ENCODE measurements at places on chromosomes 4 and X.

- DNase-seq: no peak
These were observed 15.4 kb downstream of the SNX12 start for GRCh38 chrX:71052721-71053120.

GRCh38 chr4:106530024-106530361 is 161.4 kb upstream of the GIMD1 start:
- no peak for DNase-seq

- DNase-seq: no peak
These were observed 89.9 kb downstream of the REPS2 start for GRCh38 chrX:17036171-17036961.

GRCh38 chr4:52635130-52635529 is 24.0 kb downstream of the USP46 start:
- no peak for DNase-seq

GRCh38 chr4:140255927-140256326 is 101.9 kb upstream of the MAML3 start:
- no peak for DNase-seq

DNA sequence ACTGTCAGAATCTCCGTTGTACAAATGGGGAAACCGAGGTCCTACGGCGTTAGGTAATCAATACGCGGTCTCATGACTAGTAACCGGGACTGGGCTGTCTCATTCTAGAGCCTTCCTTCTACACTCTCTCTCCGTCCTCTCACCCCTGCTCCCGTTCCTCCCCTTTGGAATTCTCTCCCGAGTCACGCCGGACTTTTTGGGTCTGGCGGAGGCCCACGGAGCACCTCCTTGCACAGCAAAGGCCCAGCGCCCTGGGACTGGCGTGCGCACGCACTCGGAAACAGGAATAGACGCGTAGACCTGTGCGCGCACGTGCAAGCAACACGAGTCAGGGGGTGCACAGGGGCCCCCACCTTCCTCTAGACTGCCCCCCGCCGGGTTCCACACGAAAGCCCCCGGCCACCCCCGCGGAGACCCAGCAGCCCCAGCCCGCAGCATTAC is 361 bp downstream of the QDPR start:
- peak; percentile 9 for DNase-seq

DNA sequence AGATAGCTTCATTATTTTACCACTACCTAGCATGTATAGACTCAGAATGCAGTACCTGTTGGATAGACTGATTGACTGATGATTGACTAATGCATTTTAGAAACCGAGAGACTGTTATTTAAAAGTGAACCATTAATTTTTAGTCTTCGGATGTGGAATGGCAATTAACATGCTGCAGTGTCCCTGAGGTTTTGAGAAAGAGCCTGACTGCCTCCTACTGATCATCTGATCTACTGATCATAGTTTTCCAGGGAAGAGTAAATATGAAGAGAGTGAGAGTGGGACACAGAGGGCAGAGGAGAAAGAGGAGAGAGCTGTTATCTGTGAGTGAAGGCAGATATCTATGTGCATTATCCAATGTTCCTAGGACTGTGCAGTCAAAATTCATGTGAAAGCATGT is 764.7 kb downstream of the TRIML1 start:
- no peak for DNase-seq

GRCh38 chr4:144820728-144821085 is 174.8 kb downstream of the HHIP start:
- DNase-seq: no peak

DNA sequence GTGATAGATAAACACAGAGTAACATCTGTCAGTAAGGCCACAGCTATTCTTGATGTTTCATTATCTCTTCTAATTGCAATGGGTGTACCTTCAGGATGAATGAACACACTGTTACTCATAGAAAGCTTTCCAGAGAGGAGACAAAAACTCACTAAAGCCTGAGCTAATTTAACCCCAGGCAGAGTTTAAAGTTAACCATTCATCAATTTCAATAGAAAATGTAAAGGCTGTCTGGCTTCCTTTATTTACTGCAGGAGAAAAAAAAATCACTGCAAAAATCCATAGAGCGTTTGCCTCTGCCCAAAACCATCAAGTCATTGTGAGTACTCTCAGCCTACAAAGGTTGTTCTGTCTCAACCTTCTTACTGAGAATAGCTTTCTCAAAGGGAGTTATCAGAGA is 376.9 kb downstream of the PPP4R3C start:
- DNase-seq: no peak

DNA sequence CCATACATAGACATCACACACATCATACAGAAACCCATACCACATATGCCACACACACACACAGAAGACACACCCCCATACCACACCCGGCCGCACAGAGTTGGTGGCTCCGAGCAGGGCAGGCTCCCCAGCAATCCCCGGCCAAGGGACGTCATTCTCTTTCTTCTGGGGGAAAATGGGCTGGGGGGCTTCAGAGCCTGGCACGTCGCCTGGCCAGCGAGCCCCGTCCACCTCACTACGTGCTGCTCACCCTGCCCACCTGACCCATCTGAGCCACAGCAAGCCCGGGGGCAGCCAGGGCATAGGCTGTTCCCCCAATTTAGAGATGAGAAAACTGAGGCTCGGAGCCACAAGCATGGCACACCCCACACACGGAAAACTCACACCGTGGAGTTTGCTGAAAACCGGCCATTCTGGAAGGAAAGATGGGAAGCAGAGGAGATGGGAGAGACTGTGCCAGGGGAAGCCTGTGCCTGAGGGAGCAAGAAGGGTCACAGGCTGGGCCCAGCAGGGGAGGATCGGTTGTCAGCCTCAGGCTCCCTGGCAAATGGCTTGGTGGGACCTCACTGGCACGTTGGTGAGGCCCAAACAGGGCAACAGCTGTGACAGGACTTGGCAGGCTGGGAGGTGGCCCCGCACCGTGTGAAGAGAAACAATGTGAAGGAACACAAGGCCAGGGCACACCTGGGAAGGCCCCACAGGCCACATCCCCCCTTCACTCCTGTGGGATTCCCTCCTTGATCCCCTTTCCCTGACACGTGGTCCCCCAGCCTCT is 73.2 kb downstream of the JAKMIP1 start:
- DNase-seq: no peak

- DNase-seq: no peak
These were observed 21.7 kb upstream of the CXCR3 start for GRCh38 chrX:71640002-71640401.

GRCh38 chr4:98572697-98573096 is 85.7 kb downstream of the TSPAN5 start:
- DNase-seq: no peak

- no peak for DNase-seq
These were observed 9.7 kb upstream of the ANTXR2 start for GRCh38 chr4:80082693-80083092.

All from stimulated activated CD4-positive, alpha-beta T cell treated with anti-CD3 and anti-CD28 coated beads, Interleukin-1b, Interleukin-23, amount 100 ng/mL, for 4 hours (primary cell).